ENCODE measurements at places on chromosomes 5 and 9. TPM values are rescaled to one million over a fixed set of nuclear protein-coding genes. Genes with fewer than 3 reads are reported as not detected.
A peak's percentile ranks its signal among the peaks of the same experiment; 100 is the strongest.

OLFML2A gene
- polyA plus RNA-seq = 133 TPM

LHX3 gene
- not detected for polyA plus RNA-seq

INSL4 gene
- not detected for polyA plus RNA-seq

IRX1 gene
- not detected for polyA plus RNA-seq

SPINK6 gene
- not detected for polyA plus RNA-seq

PDE6A gene
- polyA plus RNA-seq = 0.05 TPM

WDR38 gene
- not detected for polyA plus RNA-seq

LMAN2 gene
- polyA plus RNA-seq = 65.9 TPM

SLCO4C1 gene
- polyA plus RNA-seq = 1.9 TPM

SDHA gene
- polyA plus RNA-seq = 97.2 TPM

FGF1 gene
- polyA plus RNA-seq = 7.8 TPM

BBLN gene
- polyA plus RNA-seq = 26.5 TPM

DNA sequence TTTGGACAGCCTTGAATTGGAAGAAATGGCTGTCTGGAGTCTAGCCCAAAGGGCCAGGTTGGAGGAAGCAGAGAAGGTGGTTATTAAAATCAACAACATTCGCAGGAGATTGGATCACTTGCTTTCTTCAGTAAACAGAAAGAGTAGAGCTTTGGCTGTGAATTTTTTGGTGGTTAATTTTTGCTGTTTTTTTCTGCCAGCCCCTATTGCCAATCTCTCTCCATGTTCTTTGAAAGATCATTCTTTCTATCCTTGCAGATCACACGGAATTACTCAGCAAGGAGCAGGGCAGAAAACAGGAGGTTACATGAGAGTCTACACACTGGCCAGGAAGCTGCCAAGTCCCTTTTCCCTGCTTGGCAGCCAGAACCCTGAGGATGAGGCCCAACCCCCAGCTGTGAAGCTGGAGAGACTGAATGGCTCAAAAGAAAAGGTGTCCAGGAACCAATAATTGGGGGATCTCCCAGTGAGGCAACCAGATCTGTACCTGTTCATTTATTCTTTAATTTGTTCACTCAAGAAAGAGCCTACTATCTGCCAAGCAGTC is 13.0 kb downstream of the GLRX start:
- no peak for DNase-seq

- no peak for DNase-seq
Measured at GRCh38 chr5:56729488-56729887, 85.9 kb upstream of the MAP3K1 start.

GRCh38 chr5:172008689-172009141 is 2.3 kb upstream of the FBXW11 start:
- no peak for DNase-seq

GRCh38 chr9:36401164-36401740 is 1.2 kb upstream of the RNF38 start:
- DNase-seq = no peak

GRCh38 chr5:109413458-109413857 is 3.7 kb upstream of the PJA2 start:
- DNase-seq = no peak

GRCh38 chr5:172626031-172626581 is 15.0 kb upstream of the NEURL1B start:
- DNase-seq = no peak

DNA sequence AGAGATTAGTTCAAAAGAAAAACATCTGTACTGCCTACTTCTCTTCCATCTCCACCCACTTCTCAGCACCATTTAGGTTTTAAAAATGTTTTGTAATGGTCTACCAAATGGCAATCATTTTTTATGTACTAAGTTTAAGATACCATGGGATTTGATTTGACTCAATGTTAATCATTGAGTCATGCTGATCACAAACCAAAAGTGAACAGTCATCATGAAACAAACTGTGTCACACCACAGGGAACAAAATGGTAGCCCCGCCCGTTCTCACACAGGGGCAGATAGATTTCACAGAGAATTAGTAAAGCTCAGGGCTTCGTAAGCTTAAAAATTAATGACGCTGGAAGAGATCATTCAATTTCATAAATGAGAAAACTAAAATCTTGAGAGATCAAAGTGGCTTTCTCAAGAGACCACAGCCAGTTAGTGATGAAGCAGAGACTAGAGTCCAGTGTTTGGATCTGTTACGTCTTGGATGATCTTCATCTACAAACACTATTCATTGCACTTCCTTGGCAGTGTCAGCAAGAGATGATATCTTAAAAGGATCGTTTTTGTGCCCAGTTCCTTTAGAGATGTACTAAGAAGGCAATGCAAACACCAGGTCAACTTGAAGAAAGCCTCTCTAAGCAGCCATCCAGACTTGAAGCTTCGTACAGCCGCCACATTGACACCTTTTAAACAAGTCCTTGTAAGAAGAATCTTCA is 33.9 kb upstream of the TRIO start:
- peak; percentile 31 for DNase-seq

- DNase-seq = no peak
Measured at GRCh38 chr9:123039617-123040219, 6.3 kb downstream of the GPR21 start.

- no peak for DNase-seq
Measured at GRCh38 chr5:14115323-14115895, 27.7 kb upstream of the TRIO start.

- DNase-seq = peak; percentile 65
Measured at GRCh38 chr5:174793684-174794328, 69.4 kb downstream of the MSX2 start.

- DNase-seq = no peak
Measured at GRCh38 chr5:173878224-173878967, 9.8 kb upstream of the CPEB4 start.

DNA sequence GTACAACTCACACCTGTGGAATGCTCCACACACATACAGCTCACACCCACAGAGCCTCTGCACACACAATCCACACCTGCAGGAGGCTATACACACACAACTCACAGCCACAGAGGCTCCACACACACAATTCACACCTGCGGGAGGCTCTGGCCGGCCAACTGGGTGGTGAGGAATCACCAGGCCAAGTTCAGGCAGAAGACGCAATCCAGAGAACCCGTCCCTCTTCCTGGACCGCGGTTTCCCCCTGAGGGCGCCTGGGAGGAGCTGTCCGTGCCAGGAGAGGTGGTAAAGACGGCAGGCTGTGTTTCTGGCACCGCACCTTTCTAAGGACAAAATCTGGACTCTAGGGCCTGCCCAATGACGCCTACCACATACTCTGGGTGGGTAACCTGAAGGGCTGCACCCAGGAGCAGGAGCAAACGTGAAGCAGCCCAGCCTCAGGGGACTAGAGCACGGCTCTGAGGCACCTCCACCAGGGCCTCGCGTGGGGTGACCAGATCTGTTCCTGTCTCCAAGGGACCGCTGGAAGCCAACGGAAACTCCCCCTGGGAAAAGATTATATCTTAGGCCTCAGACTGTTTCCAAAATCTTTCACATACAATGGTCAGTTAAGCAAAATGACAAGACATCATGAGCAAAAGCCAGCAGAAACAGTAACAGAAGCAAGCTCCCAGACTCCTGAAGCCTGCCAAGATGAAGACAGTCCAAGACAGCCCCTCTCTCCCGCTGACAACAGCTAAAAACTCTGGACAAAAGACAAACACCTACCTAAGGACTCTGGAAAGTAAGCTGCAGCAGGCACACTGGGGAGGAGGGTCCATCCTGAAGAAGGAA is 16.9 kb downstream of the CAMSAP1 start:
- peak; percentile 70 for DNase-seq

DNA sequence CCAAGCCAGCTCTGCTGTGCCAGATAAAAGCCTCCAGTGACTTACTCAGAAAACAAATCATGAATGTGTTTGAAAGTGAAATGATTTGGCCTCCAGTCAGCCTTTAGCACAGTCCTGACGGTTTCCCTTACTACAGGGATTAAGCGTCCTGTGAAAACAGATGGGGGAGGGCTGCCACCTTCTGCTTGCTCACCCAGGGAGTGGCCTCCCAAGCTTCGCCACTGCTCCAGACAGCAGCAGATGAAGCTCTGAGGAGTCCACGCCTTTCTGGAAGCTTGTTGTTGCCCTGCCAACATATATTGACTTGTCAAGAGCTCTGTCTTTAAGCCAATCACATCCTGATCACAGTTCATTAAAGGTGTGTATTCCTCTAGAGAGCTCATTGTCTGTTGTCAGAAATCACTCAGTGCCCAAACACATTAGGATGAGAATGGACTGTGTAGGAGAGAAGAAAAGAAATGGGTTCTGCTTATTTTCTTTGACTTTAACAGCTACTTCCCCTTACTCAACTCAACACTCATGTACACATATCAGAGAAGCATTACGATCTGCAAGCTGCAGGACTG is 4.9 kb upstream of the FYB1 start:
- DNase-seq = no peak

GRCh38 chr5:91443023-91443422 is 59.9 kb upstream of the ARRDC3 start:
- DNase-seq = peak; percentile 68

GRCh38 chr9:100352201-100352726 is 478 bp downstream of the TEX10 start:
- peak; percentile 35 for DNase-seq

DNA sequence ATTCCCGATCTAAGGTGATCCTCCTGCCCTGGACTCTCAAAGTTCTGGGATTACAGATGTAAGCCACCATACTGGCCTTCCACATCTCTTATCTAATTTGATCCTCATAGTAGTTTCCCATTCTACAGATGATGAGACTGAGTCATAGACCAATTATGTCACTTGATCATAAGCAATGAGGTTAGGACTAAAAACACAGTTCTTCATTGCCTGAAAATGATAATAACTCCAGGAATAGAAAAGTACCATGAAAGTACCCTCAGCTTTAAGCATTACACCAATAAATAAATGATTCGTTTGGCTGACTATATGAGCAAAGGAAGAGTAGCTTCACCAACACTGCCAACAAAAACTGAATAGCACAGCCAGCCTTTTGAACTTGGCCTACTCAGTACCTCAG is 389.5 kb downstream of the ACTL7B start:
- DNase-seq = no peak

DNA sequence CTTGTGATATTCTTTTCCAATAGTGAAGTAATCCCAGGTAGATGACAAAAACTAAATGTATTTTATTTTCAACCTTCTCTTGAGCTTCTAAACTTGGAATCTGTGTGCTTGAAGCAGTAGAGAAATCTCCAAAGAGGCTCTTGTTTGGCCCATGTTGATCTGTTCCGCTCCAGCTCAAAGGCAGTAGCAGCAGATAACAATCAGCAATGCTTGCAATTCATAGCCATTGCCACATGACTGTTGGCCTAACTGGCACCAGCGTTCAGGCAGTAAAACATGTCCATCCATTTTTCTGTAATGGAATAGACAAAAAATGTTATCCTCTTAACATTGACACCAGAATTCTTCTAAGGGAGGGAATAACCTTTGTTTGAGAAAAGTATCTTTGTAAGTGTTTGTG is 270.7 kb upstream of the MSX2 start:
- DNase-seq = no peak

- no peak for DNase-seq
Measured at GRCh38 chr9:15824310-15824709, 271.5 kb downstream of the CCDC171 start.

DNA sequence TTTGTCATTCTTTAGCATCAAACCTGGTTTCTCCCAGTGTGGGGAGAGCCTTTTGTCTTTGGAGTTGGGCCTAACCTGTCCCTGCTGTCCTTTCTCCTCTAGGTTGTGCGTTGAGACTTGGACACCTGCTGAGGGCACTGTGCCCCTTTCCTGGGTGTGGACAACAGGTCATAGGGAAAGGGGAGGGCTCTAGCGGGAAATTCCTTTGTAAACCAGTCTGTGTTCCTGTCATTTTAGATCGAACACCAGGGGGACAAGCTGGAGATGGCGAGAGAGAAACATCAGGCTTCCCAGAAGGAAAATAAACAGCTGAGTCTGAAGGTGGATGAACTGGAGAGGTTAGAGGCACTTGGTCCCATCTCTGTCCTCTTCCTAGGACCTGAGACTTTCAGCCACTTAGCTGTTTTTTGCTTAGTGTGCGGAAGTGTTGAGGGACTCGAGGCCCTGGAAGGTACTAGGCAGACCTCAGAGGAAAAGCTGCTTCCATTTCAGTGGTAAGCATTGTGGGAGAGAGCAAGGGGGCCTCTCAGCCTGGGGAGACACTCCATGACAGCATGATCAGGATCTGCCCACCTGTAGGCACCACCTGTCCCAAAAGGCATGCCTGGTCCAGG is 8.6 kb upstream of the GLE1 start:
- DNase-seq = no peak

GRCh38 chr9:3447788-3448187 is 78.0 kb downstream of the RFX3 start:
- DNase-seq = no peak

DNA sequence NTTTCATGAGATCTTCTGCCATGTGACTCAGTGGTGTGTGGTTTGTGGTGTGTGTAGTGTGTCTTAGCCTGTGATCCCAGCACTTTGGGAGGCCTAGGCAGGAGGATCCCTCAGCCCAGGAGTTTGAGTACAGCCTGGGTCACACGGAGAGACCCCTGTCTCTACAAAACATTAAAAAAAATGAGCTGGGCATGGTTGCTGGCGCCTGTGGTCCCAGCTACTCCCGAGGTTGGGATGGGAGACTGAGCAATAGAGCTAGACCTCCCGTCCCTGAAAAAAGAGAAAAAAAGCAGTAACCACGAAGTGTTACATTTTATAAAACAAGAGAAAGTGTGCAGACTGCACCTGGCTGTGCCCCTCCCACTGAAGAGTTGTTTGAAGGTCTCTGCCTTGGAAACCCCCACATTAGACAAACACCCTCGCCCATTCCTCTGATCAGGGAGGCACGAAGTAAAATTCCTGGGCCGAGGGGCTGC is 21.2 kb upstream of the RNU6ATAC start:
- DNase-seq = no peak

- no peak for DNase-seq
Measured at GRCh38 chr5:82277613-82277986, 554 bp downstream of the RPS23 start.

- peak; percentile 85 for DNase-seq
Measured at GRCh38 chr5:74543162-74543995, 97.1 kb downstream of the ENC1 start.
